NCI-H1105 (cell line): ENCODE measurements at places on chromosomes 6 and 20.

DNA sequence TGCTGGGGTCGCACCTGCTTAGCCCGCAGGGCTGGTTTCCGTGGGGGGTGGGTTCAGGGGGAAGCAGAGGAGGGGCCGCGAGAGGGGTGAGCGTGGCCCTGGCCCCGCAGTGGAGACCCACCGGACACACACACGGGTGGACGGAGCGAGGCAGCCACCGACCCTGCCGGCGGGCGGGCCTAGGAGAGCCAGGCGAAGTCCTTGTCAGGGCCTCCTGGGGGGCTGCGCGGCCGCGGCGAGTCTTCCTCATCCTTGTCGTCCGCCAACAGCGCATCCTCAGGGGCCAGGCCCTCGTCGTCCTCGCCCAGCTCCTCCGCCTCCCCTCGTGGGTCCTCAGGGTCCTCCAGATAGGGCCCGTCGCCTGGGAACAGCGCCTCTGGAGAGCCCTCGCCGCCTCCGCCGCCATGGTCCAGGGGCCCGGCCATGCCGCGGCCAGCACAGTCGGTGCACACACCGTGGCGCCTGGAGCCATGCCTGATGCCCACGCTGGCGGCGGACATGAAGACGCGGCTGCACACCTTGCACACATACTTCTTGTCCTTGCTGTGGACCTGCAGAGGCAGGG lies 7.3 kb downstream of the SLC2A4RG start:
- no peak for DNase-seq

DNA sequence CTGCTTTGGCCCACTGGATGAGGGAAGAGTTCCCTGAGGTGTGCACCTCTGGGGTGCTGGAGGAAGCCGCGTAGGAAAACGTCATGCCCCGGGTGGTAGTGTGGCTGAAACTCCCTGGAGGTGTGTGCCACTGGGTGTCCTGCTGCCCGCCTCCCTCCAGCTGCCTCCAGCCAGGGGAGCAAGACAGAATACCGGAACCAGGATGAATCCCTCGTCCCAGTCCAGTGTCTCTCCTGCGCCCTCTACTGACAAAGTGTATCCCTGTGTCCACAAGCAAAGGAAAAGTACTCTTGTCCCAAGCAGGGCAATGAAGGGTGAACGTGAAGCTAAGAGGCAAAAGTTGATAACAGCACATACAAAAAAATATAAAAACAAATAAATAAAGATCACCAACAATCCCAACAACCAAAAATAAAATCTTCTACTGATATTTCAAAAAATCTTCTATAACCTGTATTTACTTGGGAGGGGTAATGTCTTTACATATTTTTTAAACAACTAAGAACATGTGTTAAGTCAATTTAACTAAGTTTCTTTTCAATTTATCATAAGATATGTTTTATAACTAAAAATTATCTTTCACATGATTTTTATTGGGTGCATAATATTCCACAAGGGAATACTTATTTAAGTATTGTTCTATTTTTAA lies 437.6 kb downstream of the MAFB start:
- no peak for DNase-seq

GRCh38 chr6:14804785-14805210 lies 441.1 kb upstream of the JARID2 start:
- no peak for DNase-seq

DNA sequence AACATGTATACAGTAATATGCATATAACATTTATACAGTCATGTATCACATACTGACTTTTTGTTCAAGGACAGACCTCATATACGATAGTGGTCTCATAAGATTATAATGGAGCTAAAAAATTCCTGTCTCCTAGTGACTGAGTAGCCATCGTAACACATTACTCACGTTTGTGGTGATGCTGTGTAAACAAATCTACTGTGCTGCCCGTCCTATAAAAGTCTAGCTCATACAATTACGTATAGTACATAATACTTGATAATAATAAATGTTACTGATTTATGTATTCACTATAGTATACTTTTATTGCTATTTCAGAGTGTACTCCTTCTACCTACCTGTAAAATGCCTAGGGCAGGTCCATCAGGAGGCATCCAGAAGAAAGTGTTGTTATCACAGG lies 17.4 kb downstream of the SERAC1 start:
- DNase-seq, result no peak

DNA sequence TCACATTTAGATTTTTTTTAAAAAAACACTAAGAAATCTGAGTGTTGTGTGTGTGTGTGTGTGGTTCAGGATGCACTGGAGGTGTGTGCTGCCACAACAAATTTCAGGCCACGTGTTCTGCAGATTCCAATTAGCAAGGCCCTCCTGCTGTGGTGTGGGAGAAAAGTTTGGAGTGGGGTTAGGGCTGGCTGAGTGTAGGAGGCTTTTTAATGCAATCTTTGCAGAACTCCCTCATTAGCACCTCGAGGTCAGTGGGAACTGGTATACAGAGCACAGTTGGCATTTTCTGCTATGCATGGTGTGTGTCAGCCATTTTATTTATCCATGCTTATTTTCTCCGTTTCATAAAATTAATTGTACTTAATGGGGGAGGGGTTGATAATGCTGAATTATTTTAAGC lies 187.6 kb downstream of the SOX4 start:
- DNase-seq, result no peak

GRCh38 chr6:113103634-113104361 lies 753.3 kb upstream of the MARCKS start:
- DNase-seq, result no peak

GRCh38 chr6:63802606-63803206 lies 167.1 kb downstream of the PHF3 start:
- no peak for DNase-seq

GRCh38 chr6:161031721-161032495 lies 40.3 kb downstream of the MAP3K4 start:
- no peak for DNase-seq

GRCh38 chr20:40628877-40629276 lies 60.2 kb downstream of the MAFB start:
- DNase-seq, result no peak

DNA sequence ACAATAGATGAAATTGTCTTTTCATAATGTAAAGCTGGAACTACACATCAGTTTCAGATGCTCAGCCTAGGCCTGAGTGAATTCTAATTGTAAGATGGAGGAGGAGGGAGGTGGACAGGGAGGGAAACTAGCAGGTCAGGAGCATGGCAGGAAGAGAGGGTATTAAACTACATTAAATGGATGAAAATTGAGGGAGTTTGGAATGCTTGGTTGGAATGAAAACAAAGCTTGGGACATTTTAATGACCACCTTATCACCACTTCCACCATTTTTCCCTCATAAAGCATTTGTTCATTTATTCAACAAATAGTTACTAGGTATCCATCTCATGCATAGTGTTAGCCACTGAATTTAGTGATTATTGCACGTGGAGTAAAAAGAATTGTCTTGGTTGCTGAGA lies 65.0 kb downstream of the KIZ start:
- no peak for DNase-seq

DNA sequence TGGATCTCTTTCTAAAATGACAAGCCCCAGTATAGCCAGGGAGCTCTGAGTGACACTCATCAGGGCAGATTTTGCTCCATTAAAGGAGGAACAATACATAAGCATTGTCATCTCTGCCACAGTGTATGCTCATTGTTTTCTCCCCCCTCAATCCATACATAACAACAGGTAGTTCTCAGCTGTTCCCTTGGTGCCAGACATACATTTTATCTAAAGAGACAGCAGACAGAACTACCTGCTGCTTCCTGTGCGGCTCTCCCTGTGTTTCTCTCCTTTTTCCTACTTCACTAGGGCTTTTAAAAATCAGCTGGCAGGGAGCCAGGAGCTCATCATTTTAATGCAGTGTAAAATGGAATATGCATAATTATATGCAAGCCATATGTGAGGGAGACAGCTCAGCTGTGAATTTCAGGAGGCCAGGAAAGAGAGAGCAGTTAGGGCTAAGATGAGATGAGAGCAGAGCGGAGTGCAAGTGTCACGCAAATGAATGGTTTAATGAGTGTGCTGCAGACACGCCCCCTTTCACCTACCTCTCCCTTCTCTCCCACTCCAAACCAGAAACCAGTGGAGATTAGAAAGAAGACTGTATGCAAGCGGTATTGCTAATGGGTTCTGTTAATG lies 96.0 kb downstream of the SOBP start:
- DNase-seq, result peak; percentile 69

DNA sequence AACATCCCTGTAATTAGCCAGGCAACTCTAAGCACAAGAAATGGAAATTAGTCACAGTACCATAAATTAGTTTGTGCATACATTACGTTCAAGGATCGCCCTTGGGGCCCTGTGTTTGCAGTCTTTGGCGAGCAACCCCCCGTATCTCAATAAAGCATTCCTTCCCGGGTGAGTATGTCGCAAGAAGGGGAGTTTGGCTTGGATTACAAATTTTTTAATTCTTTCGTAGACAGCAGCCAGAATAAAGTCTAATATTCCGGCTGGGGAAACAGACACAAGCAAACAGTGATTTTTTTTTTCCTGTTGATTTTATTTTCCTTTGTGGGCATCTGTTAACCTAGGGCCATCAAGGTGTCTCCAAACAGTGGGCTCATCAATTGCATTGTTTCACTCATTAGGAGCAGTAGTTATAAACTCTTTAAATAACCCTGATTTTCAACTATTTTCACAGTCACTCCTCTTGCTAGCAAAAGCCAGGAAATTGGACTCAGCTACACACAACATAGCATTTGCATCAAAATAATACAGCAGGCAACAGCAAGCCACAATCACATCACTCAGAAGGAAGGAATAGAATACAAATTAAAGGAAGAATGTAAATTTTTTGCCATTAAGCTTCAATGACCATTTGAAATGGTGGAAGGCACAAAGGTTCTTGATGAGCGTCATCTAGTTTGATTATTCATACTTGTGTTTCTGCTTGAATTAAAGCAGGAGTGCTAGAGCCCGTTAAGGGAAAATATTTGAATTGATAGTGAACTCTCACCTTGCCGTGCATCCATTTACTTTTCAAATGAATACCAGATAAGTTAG lies 85.3 kb downstream of the LINC00237 start:
- DNase-seq, result no peak

GRCh38 chr6:18101873-18102272 lies 20.6 kb downstream of the NHLRC1 start:
- DNase-seq, result no peak

DNA sequence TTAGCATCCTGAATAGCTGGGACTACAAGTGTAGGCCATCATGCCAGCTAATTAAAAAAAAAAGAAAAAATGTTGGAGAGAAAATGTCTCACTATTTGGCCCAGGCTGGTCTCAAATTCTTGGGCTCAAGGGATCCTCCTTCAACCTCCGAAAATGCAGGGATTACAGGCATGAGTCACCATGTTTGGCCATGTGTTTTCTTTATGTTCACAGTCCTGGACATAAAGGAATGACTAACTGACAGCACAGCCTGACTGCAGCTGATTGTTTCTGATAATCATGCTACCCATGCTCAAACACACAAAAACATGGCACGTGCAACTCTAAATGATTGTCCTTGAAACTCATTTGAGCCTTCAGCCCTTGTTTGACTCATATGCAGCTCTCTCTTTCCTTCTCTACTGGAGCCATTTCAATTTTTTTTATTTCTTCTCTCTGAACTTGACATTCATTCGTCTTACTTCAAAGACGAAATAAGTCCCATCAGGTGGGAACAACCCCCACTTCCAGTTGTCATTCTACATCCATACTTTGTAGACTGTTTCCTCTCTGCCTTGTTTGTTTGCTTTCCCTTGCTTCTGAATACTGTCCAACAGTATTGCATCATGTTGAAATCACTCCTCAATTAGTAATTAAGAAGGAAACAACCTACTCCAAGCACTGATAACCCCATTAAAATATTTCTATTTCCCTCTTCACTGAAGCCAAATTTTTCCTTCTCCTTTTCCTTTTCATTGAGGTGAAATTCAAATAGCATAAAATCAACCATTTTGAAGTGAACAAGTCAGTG lies 413.0 kb downstream of the BMP2 start:
- DNase-seq, result no peak
